ENCODE measurements at places on chromosomes 16 and 17. TPM values are rescaled to one million over a fixed set of nuclear protein-coding genes. Genes with fewer than 3 reads are reported as not detected.

DNA sequence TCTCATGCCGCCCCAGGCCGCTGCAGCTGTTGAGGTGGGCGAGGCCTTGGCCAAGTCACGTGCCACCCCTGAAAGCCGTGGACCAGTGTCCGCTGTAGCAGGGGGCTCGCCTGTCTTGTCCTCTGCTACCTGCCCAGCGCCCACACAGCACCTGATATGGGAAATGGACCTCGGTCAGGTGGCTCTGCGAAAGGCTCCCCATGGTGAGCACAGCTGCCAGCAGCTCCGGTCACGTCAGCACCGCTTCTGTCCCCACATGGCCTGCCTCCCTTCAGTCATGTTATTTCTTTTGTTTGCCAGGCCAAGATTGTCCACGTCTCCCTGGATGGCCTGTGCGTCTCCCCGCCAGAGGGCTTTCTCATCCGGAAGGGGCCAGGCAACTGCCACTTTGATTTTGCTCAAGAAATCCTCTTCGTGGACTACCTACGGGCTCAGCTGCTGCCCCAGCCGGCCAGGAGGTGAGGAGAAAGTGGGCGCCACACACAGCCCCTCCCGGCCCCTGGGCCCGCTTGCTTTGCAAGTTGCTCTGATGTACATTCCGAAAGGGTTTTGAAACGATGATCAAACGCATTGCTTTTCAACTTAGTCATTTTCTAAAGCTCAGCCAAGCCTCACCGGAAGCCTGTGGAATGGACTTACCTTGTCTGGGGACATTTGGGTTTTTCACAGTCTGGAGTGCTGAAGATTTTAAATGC lies 219.8 kb downstream of the KATNIP start:
- no peak overlapping the region for H3K27ac ChIP-seq
- DNase-seq, result no peak
- H3K36me3 ChIP-seq, result peaks cover 91% of the 10 kb centered on the region
- H3K4me3 ChIP-seq, result no peak overlapping the region
- no peaks in the 10 kb centered on the region for H3K27me3 ChIP-seq

DNA sequence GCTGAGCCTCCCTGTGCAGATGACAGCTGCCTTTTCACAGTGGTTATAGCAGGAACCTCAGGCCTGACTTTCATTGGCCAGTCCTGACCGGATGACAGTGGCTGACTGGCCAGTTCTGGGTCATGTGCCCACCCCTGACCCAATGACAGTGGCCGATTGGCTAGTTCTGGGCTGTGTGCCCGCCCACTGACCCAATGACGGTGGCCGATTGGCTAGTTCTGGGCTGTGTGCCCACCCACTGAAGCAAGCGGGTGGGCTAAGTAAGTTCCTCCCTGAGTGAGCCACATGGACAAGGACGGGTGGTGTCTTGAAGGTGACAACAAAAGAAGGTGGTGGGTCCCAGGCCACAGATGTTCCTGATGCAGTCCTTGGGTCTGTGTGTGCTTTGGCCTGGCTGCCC lies 9.5 kb downstream of the DEF8 start:
- H3K27me3 ChIP-seq, result no peaks in the 10 kb centered on the region
- H3K36me3 ChIP-seq, result peaks cover 84% of the 10 kb centered on the region
- H3K4me1 ChIP-seq, result no peaks in the 10 kb centered on the region
- no peak overlapping the region for H3K4me3 ChIP-seq
- no peak overlapping the region for H3K27ac ChIP-seq

GRCh38 chr16:80007231-80007630 lies 406.7 kb upstream of the MAF start:
- no peak overlapping the region for H3K27ac ChIP-seq
- no peaks in the 10 kb centered on the region for H3K27me3 ChIP-seq
- no peak overlapping the region for H3K4me3 ChIP-seq

DNA sequence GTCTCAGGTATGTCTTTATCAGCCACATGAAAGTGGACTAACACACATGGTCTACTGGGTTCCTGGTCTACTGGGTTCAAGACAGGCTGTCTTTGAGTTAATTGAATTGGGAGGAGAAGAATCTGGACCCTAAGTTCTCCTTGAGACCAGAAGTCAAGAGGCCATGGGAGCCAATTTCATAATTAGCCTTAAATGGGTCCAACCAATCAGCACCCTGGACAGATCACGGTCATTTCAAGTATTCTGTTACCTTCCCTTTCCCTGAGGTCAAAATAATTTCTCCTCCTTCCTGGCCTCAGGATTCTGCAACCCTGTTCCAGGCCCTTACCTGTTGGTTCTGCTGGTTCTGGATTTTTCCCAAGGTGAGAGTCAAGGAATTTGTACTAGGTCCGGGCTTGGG lies 23.8 kb downstream of the OSBPL7 start:
- H3K36me3 ChIP-seq, result no peaks in the 10 kb centered on the region
- no peaks in the 10 kb centered on the region for H3K4me1 ChIP-seq
- no peak overlapping the region for H3K27ac ChIP-seq
- H3K4me3 ChIP-seq, result no peak overlapping the region
- no peaks in the 10 kb centered on the region for H3K27me3 ChIP-seq
- DNase-seq, result no peak

- peaks cover 42% of the 10 kb centered on the region for H3K4me1 ChIP-seq
- DNase-seq, result no peak
- H3K36me3 ChIP-seq, result no peaks in the 10 kb centered on the region
- H3K27me3 ChIP-seq, result peaks cover 92% of the 10 kb centered on the region
Measured at GRCh38 chr17:79614248-79614647, 3.4 kb upstream of the RBFOX3 start.

DNA sequence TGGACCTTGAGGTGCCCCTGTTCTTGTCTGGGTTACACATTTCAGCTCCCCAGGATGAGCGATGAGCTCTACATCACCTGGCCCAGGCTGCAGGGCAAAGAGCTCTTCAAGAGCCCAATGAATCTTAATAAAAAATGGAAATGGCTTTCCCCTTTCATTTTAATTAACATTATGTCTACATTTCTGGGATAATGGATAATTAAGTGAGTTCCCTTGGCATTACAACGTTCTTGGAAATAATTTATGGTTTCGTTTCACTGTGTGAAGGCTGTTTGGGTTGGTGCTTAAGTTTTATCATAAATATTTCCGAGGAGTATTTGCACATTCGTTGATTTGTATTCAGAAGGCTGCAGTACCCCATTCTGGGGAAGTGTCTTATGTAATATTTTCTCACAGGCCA lies 678.3 kb upstream of the EEF2KMT start:
- H3K4me1 ChIP-seq, result no peaks in the 10 kb centered on the region
- no peak overlapping the region for H3K27ac ChIP-seq
- H3K27me3 ChIP-seq, result no peaks in the 10 kb centered on the region
- H3K4me3 ChIP-seq, result no peak overlapping the region
- no peak for DNase-seq
- no peaks in the 10 kb centered on the region for H3K36me3 ChIP-seq

- no peaks in the 10 kb centered on the region for H3K4me1 ChIP-seq
- no peaks in the 10 kb centered on the region for H3K27me3 ChIP-seq
- no peak overlapping the region for H3K27ac ChIP-seq
- peak; percentile 77 for DNase-seq
Measured at GRCh38 chr17:57966875-57967274, 11.7 kb upstream of the CUEDC1 start.

GRCh38 chr17:20280851-20281250 lies 186.5 kb downstream of the LGALS9B start:
- H3K27me3 ChIP-seq, result no peaks in the 10 kb centered on the region
- H3K4me1 ChIP-seq, result no peaks in the 10 kb centered on the region
- H3K27ac ChIP-seq, result no peak overlapping the region
- H3K36me3 ChIP-seq, result no peaks in the 10 kb centered on the region
- no peak for DNase-seq

GRCh38 chr17:44464037-44464436 lies 39.2 kb downstream of the GPATCH8 start:
- no peak for DNase-seq
- no peak overlapping the region for H3K27ac ChIP-seq
- H3K4me3 ChIP-seq, result no peak overlapping the region
- H3K27me3 ChIP-seq, result no peaks in the 10 kb centered on the region
- peaks cover 49% of the 10 kb centered on the region for H3K4me1 ChIP-seq

- peaks cover 59% of the 10 kb centered on the region for H3K4me1 ChIP-seq
- peak overlapping the region; percentile 30 for H3K4me3 ChIP-seq
- H3K36me3 ChIP-seq, result peaks cover 19% of the 10 kb centered on the region
- peak overlapping the region; percentile 77 for H3K27ac ChIP-seq
Measured at GRCh38 chr17:81097943-81098308, 63.0 kb downstream of the BAIAP2 start.

- no peaks in the 10 kb centered on the region for H3K36me3 ChIP-seq
- peaks cover 4% of the 10 kb centered on the region for H3K4me1 ChIP-seq
- no peak overlapping the region for H3K27ac ChIP-seq
- no peak for DNase-seq
Measured at GRCh38 chr17:51371732-51372151, 111.4 kb downstream of the UTP18 start.

DNA sequence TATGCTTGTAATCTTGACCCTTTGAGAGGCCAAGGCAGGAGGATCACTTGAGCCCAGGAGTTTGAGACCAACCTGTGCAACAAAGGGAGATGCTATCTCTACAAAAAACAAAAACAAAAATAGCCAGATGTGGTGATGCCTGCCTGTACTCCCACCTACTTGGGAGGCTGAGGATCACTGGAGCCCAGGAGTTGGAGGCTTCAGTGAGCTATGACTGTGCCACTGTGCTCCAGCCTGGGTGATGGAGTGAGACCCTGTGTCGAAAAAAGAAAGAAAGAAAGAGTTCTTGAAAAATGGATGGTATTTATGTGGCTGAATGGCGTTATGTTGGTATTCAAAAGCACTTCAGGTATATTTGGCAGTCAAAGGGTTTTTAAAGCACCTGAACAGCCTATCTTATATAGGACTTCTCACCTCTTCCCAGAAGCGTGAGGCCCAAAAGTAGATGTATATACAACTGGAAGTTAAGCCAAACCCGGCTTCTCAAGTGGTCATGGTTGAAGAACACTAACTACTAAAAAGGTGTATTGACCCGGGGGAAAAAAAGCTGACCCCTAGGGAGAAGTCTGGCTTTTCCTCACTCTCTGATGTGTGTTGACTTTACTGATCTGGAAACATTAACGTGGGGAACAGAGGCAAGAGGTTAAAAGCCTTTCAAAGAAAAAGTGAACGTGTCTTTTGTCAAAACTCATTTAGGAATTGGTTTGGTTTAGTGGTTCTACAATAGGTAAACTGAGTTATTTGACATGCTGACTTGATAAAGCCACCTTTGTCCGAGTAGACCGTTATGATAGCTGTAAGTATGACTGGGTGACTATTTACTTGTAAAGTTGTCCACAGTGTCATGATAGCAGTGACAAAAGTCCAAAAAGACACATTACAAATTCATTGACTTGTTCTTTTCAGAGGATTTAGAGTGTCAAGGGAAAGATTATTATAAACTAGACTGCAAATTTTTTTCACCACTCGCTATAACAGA lies 183.4 kb downstream of the IRX3 start:
- H3K27ac ChIP-seq, result no peak overlapping the region
- H3K4me3 ChIP-seq, result no peak overlapping the region
- H3K27me3 ChIP-seq, result no peaks in the 10 kb centered on the region
- no peak for DNase-seq
- no peaks in the 10 kb centered on the region for H3K4me1 ChIP-seq
- no peaks in the 10 kb centered on the region for H3K36me3 ChIP-seq

DNA sequence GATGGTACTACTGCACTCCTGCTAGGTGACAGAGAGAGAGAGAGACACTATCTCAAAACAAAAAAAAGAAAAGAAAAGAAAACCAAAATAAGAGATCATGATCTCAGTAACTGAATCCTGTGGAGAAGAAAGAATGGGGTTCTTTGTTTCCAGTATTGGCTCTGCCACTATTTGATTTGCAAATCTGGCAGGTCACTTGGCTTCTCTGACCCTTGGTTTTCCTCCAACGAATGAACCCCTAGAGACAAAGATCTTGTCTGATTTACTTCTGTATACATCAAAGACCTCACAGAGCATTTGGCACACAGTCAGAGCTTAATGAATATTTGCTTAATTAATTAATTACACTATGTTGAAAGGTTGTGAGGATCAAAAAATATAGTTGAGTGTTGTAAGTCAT lies 47.9 kb upstream of the NLK start:
- H3K4me1 ChIP-seq, result no peaks in the 10 kb centered on the region
- H3K27me3 ChIP-seq, result no peaks in the 10 kb centered on the region
- no peaks in the 10 kb centered on the region for H3K36me3 ChIP-seq
- no peak for DNase-seq
- H3K27ac ChIP-seq, result no peak overlapping the region

DNA sequence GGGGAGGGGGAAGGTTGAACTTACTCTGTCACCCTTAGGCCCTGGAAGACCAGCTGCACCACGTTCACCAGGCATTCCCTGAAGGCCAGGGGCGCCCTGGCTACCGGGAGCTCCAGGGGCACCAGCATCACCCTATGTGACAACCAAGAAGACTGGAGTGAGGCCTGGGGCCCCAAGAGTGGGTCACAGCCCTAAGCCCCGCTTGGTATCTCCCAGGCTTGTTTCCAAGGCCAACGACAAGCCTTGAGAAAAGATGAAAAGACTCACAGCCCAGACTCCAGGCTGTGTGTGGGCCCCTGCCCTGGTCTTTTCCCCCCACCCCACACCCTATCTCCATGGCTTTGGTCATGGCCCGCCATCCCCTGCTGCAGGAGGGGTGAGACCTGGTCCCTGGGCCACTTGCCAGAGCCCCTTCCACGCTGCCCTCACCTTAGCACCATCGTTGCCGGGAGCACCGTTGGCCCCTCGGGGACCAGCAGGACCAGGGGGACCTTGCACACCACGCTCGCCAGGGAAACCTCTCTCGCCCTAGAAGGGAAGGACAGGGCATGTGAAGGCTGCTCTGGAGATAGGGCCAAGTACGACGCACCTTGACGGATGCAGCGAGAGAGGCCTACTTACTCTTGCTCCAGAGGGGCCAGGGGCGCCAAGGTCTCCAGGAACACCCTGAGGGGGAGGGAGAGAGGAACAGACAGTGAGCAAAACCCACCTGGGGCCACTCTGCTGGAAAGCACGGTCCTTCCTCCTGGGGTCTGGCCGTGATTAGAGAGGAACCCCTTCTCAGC lies 9.9 kb downstream of the COL1A1 start:
- DNase-seq, result no peak
- peaks cover 100% of the 10 kb centered on the region for H3K36me3 ChIP-seq
- H3K4me1 ChIP-seq, result peaks cover 15% of the 10 kb centered on the region
- H3K27ac ChIP-seq, result peak overlapping the region; percentile 42
- H3K4me3 ChIP-seq, result no peak overlapping the region

DNA sequence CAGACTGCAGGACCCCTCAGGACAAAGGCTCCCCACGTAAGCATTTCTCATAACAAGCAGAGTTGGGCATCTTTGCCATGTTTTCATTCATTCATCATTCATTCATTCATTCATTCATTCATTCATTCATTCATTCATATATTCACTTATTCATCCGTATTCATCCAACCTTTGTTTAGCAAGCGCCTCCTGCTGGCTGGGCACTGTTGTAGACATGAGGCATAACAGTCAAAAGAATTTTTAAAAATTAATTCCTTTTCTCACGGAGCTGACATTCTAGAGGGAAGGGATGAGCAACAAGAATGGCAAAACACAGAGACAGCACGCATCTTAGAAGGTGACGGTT lies 351.7 kb upstream of the TNRC6C start:
- no peak for DNase-seq
- H3K4me3 ChIP-seq, result no peak overlapping the region
- no peak overlapping the region for H3K27ac ChIP-seq
- no peaks in the 10 kb centered on the region for H3K27me3 ChIP-seq
- no peaks in the 10 kb centered on the region for H3K36me3 ChIP-seq

Gene MEFV
- 1.7 TPM for total RNA-seq

Gene MYH1
- not detected for total RNA-seq

Gene ZFP3
- total RNA-seq, result 4.1 TPM

Gene CRYBA1
- total RNA-seq, result not detected

Gene TPSD1
- total RNA-seq, result 5.3 TPM

Gene ALOX15
- total RNA-seq, result not detected

Gene ITGA2B
- 1.4 TPM for total RNA-seq

Gene FBXW10B
- total RNA-seq, result not detected

Data from esophagus muscularis mucosa (tissue), 4 donors.